ENCODE measurements at places on chromosomes 16 and 17.

- DNase-seq = no peak
Measured at GRCh38 chr16:739560-740458, 988 bp downstream of the CIAO3 start.

DNA sequence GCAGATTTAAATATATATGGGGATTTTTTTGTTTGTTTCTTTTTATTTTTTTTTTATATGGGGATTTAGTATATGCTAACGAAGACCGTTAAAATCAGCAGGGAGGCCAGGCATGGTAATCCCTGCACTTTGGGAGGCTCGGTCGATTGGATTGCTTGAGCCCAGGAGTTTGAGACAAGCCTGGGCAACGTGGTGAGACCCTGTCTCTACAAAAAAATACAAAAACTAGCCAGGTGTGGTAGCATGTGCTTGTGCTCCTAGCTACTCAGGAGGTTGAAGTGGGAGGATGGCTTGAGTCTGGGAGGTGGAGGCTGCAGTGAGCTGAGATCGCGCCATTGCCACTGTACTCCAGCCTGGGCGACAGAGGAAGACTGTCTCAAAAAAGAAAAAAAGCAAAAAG lies 22.3 kb upstream of the MEIOC start:
- no peak for DNase-seq

DNA sequence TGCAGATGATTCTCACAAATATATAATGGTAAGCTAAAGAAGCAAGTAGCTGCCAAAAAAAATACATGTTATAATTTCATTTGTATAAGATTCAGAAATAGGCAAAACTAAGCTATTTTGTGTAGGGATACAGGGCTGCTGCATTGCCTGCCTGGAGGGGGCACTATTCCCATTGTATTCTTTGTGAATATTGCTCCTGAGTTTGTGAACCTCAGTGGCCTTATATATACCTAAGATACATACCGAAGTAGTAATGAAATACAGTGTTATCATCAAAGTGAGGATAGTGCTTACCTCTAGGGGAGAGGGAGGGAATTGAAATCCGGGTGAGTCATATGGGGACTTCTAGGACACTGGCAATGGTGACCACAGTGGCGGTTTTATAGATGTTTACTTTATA lies 53.5 kb downstream of the C17orf58 start:
- no peak for DNase-seq

DNA sequence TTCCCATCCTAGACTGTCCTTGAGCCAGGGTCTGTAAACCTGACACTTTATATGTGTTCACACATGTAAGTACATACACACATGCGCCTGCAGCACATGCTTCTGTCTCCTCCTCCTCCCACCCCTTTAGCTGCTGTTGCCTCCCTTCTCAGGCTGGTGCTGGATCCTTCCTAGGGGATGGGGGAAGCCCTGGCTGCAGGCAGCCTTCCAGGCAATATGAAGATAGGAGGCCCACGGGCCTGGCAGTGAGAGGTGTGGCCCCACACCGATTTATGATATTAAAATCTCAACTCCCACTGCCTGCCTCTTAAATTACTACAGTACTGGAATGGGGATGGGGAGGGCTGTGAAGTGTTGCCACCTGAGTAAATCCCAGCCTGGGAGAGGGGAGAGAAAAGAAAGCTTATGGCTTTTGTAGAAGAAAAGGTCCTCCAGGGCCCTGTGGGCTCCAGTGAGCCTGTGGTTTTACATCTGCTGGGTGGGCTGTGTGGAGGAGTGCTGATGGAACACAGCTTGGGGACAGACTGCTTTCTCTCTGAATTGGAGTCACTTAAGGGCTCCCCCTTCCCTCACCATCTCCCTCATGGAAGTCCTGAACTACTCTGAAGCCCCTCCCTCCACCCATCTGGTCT lies 990 bp upstream of the WNK4 start:
- no peak for DNase-seq

DNA sequence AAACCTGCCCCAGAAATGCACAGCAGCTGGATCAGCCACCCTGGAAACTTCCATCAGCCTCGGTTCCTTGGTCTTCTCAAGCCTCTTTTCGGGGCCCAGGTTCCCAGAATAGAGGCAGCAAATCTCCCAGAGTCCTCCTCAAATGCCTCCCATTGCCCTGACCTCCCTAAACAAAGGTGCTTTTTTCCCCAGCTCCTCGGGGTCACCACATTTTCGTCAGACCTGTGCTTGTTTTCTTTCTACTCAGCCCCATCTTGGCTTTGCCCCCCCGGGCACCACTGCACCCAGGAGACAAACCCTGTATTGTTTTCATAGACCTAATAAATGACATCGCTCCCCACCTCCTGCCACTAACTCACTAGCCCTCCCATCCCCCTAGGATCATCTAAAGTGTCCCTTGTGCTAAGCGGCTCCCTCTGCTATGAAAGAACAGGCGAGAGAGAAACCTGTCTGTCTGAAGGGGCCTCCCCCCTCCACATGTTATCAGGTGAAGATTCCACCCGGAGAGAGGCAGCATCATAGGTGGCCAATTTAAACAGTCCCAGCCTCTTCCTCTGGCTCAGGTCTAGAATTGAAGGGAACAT lies 451.1 kb downstream of the SOX9 start:
- no peak for DNase-seq

DNA sequence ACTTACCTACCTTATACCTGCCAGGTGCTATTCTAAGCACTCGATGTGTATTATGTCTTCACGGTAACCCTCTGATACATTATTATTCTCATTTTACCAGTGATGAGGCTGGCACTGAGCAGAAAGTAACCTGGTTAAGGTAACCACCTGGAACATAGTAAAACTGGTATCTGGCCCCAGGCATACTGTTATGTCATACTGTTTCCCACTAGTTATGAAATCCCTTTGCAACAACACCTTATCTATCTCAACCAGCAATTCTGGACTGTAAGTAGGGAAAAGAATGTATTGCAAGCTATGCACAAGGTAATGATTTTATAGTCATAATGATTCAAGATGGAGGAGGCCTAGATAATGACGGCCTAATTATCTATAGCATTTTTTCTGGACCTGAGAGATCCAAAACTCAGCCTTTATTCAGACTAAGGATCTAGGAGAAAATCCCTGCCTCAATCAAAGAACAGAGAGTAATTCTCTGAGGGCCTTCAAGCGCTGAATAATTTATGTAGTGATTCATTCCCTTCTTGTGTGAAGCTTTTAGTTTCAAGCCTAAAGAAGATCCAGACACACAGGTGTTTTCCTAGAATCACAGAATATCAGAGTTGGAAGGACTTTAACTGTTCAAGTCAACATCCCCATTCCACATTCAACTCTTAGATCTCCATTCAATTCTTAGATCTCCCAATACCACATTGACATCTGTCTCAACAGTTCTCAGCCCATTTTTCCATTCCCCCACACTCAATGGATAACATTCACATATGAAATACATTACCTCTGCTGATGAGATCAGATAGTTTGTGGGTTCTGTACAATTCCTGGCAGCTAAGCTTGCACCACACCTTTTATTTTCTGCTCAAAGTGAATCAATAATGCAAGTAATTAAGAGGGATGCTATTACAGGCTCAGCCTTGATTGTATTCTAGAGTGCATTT lies 14.9 kb upstream of the MMD start:
- DNase-seq = no peak

DNA sequence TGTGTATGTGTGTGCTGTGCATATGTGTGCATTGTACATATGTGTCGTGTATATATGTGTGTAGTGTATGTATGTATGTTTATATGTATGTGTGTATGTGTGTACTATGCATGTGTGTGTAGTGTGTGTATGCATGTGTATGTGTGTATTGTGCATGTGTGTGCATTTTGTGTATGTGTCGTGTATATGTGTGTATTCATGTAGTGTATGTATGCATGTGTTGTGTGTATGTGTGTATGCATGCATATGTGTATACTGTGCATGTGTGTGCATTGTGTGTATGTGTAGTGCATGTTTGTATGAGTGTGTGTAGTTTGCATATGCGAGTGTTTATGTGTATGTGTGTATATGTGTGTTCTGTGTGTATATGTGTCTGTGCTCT lies 15.5 kb upstream of the CCL17 start:
- no peak for DNase-seq

DNA sequence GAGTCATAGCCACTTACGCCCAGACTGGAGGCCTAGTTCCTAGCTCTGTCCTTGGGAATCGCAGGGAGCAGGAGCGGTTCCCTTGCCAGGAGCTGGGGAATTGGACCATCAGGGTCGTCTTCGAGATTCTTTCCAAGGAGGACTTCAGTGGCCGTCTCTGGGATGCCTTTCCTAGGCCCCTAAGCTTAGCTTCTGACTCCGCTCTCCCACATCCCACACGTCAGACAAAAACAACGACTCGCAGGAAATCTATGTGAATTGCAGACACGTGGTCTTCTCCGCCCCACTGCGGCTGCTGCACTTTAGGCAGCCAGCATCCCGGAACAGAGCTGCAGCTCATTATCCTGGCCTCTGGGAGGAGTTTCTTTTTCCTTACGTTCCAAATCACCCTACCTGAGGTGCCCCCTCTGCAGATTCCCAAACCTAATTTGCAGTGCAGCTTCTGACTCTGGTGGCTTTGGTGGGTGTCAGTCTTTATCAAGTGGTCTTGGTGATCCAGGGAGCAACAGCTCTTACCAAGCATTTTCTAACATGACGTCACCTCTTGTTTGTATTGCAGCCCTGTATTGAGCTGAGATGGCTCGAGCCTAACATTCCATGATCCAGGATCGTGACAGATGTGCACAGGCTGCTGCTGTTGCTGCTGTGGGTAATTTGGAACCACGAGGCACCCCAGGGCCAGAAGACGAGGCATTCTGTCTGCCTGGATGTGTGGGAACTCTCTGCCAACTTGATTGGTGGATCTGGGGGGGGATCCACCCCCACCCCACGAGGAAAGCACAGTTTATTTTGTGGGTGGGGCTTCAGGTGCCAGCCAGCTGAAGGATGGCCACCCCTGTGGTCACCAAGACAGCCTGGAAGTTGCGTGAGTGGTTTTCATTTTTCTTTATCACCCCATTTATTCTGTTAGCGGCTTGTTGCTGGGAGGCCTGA lies 1.1 kb downstream of the KATNB1 start:
- DNase-seq = no peak

DNA sequence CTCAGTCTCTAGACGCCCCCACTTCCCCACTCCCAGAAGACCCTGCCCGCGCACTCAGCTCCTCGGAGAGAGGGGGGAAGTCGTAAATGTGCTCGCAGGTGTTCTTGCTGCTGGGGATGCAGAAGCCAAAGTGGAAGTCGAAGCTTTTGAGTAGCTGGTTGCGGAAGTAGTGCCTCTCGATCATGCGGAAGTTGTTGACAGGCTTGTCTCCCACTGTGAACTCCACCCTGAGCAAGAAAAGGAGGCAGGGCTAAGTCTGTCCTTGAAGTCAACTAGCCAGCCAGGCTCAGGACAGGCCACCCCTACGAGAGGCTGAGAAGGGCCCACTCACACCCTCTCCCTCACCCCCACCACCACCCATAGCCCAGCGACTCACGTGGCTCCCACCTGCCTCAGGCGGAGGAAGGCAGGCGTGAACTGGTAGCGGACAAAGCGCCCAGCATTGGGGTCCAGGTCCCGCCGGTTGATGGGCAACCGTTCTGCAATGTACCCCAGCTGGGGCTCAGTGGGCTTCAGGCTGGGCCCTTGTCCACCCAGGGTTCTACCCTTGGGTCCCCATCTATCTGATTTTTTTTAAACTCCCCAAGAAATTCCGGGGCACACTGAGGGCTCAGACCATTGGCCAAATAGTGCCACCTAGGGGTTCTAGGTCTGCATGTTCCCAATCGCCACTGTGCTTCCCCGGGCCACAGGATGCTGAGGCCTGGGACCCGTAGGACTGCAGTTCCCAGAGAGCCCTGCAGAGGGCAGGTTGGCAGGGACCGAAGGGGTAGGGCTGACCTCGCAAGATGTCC lies 4.6 kb downstream of the UNC119 start:
- peak; percentile 34 for DNase-seq

DNA sequence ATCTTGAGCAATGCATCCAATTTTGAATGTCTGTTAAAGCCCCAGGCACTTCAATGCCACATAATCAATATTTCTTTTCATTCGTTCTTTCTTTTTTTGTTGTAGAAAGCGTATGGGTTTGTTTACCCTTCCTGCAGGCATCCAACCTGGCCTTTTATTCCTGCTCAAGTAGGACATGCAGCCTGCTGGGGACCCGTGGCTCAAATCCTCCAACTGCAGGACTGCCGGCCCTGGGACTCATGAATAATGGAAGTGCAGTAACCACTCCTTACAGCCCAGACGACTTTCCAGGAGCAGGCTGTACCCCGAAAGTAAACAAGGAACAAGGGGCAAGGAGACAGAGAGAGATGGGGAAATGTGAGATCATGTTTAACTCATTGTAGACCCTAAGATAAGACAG lies 126.4 kb downstream of the SALL1 start:
- no peak for DNase-seq

DNA sequence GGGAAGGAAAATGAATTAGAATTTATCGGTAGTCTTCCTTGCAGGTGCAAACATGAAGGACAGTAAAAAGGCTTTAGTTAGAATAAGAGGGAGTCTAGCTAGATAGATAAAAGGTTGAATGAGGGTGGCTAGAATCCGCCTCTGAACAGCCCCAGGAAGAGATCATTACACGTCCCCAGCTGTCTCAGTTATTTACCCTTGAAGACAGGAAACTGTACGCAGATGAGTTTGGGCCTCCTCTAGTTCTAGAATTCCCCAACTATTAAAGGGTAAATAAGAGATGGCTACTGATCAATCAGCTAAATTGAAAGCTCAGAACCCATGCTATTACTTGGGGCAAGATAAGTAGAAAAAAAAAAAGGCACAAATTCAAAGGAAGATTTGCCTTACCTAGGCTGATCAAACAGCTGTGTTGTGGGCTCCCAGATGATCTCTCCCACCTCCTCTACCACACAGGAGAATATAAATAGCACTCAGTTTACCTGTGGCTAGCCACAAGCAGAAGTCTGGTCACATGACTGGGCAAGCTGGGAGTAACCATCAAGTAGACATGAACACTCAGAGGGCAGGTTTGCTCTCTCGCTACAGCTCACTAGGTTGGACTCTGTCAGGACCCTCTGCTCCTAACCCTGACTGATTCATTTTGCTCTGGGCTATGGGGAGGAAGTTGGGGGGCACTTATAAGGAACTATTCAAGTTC lies 17.0 kb downstream of the FAM117A start:
- no peak for DNase-seq

GRCh38 chr16:2042986-2043666 lies 4.5 kb downstream of the NTHL1 start:
- DNase-seq = no peak

All from NCI-H748 treated with DMSO at 0.1 percent for 48 hours (cell line).